ENCODE measurements at places on chromosomes 7 and 10. TPM values are rescaled to one million over a fixed set of nuclear protein-coding genes. Genes with fewer than 3 reads are reported as not detected.

The EN2 gene
- total RNA-seq = not detected

The ANKRD30A gene
- not detected for total RNA-seq

The KAZALD1 gene
- total RNA-seq = 3.2 TPM

The DYNC1I1 gene
- total RNA-seq = 13.7 TPM

The GIMAP6 gene
- total RNA-seq = 25.7 TPM

The TAS2R5 gene
- 1.2 TPM for total RNA-seq

The CRPPA gene
- total RNA-seq = 3.6 TPM

The CACNB2 gene
- total RNA-seq = 89.6 TPM

The GDF10 gene
- 27.0 TPM for total RNA-seq

The DHX32 gene
- 25.8 TPM for total RNA-seq

The CNPY1 gene
- not detected for total RNA-seq

GRCh38 chr7:26659121-26659520, 205.3 kb downstream of the SKAP2 start:
- no peak for DNase-seq

- no peak for DNase-seq
Observed at GRCh38 chr7:69603937-69604494, 5.7 kb downstream of the AUTS2 start.

GRCh38 chr10:77226452-77226851, 411.2 kb downstream of the KCNMA1 start:
- no peak for DNase-seq

DNA sequence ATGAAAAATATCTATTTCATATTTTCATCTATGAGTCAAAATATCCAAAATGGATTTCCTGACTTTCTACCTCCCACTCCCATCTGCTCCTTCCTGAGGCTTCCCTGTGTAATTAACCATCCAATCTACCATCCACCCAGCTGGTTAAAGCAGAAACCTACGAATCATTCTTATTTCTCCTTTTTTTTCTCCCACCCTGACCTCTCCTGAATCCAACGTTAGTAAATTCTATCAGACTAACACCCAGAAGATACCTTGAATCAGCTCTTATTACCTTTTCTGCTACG, 3.7 kb upstream of the LIPF start:
- no peak for DNase-seq

DNA sequence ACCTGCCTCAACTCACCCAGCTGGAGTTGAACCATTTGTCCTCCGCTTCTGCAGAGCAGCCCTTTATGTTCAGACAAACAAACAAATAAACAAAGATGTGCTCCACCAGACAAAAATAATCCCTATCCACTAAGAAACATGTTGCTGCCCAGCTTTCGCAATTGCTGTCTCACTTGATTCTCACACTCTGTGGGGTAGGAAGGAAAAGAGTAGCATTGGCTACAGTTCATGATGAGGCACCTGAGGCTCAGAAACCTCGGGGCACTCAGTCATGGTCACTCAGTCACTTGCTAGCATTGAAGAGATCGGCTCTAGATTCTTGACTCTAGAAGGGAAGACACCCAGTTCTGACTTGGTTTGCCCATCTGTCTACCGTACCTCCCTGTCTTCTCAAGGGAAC, 88.0 kb upstream of the ZMIZ1 start:
- DNase-seq = no peak

DNA sequence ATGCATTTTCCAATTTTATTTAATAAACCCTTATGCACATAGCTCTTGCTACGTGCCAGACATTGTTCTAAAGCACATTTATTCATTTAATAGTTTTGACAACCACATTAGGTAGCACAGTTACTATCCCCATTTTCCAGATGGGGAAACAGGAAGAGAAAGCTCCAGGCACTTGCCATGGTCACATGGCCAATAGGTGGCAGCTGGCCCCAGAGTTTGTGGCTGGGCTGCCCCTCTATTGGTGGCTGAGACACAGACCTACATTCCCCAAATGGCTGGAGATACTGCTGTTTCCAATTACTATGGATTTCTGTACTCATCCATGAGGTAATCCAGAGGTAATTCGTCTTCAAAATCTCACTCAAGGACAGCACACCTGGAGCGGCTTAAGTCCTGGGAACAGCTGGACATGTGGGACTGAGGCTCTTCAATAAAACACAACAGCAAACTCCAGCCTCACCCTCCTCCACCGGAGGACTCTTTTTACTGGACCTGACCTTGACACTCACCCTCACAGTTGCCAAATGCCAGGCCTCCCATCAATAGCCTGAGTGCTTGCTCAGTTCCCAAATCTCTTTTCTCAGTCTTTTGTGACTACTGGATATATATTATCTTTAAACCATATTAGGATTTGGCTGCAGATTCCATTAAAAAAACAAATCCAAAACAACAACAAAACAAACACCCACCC, 106.1 kb downstream of the CLEC2L start:
- DNase-seq = no peak

- DNase-seq = no peak
Observed at GRCh38 chr7:124801330-124801895, 35.8 kb upstream of the GPR37 start.

DNA sequence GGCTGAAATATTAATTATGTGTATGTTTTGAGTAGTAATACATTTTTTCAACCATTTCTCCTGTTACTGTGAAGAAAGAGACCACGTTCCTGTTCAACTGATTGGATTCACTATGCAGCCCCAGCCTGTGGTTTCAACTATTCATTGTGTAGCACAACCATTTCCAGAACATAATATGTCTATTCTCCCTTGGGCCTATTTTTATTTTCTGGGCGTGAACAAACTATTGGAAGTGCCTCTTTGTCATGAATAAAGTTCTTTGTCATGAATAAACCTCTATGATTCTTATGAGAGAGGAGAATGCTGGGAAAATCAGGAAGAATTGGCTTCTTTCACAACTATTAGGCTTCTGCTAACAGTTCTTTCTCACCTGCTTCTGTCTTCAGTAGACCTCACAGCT, 152.4 kb downstream of the GNAT3 start:
- DNase-seq = no peak

DNA sequence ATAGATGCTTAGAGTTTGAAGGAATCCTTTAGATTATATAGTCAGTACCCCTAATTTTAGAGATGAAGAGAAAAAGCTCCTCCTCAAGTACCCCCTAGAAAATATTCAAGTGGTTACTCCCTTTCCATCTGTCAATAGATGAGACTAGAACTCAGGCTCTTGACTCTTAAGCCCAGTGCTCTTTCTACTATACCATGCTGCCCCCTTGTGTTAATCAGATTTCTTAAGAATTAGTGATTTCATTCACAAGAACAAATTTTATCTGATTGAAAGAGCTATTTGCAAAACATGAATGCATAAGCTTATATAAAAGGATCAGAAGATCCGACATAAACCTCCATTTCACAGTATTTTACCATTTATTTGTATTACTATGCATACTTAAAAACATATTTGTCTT, 179.3 kb downstream of the TFEC start:
- no peak for DNase-seq

GRCh38 chr7:141558544-141559183, 7.5 kb downstream of the AGK start:
- no peak for DNase-seq

- DNase-seq = no peak
Observed at GRCh38 chr7:120955577-120956149, 5.1 kb downstream of the ING3 start.

DNA sequence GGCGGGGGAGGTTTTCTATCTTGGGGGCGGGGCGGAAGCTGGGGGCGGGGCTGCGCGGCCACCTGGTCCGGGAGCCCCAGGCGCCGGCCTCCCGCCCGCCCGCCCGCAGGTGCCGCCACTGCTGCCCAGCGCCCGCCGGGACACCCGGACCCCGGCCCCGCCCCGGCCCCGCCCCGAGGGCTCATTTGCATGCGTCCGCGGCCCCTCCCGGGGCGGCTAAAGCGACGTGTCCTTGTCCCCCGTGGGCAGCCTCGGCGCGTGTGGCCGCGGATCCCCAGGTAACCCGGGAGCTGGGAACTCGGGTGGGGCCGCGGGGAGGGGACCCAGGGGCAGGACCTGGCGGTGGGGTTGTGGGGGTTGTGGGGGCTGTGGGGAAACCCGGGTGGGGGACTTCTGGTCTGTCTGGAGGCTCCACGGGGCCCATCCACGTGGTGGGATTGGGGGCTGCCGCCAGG, at the start of gene BHLHA15:
BHLHA15 (plus strand) TSS at position 219 of the 455 bp plus-strand sequence. CDS start 871 bp downstream, outside the sequence.
- no peak for DNase-seq

GRCh38 chr10:120940299-120940900, 89.2 kb downstream of the WDR11 start:
- no peak for DNase-seq

- no peak for DNase-seq
Observed at GRCh38 chr10:119826771-119827170, 45.9 kb downstream of the MCMBP start.

- no peak for DNase-seq
Observed at GRCh38 chr10:104452977-104453376, 99.3 kb downstream of the CFAP58 start.
